ENCODE measurements at places on chromosomes 2 and 18.

DNA sequence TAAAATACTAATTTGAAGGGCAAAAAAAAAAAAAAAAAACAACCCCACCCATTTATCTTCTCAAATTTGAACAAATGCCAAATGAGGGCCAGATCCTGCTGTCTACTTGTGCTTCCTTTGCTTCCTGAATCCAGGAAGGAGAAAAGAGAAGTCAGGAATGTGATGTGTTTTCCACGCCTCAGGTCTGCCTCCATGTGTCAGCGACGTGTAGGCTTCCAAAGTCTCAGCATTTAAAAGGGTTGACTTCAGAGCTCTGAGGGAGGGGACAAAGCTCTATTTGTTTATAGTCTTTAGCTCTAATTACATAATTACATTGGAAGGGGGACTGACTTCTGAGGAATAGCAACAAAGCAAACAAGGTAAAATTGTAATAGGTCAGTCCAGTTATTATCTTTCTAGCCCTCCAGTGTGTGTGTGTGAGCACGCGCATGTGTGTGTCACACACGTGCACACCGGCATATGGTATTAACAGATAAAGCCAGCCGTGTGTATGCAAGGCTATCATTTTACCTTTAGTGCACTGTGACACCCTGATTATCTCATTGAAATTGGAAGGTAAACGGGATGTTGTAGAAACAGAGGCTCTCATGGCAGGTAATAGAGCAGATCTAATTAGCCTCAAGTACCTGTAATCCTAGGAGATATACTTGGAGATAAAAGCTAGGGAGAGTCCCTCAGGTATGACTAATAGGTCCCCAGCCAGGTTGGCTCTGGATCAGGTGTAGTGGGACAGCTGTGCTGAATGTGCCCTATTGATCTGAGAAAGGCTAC lies 911.4 kb upstream of the ZEB2 start:
- DNase-seq: no peak

GRCh38 chr2:219073413-219074129 lies 12.8 kb upstream of the IHH start:
- peak; percentile 60 for DNase-seq

- no peak for DNase-seq
Observed at GRCh38 chr2:205148755-205149154, 533.5 kb upstream of the NRP2 start.

DNA sequence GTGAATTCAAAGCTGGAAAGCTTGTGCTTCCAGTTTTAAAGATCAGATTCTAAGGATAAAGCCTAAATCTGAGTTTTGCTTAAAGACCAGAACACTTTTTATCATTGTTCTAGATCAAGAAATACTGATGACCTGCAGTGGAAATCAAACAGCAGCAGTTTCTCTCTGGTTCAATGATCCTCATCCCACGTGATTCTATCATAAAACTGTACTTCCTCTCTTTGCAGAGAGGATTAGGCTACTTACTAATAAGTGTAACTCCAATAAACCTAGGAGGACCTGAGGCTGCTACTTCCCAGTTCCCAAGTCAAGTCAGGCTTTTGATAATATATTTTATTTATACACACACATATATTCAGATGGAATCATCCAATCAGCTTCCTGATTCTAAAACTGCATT lies 81.9 kb downstream of the TCF4 start:
- DNase-seq: no peak

DNA sequence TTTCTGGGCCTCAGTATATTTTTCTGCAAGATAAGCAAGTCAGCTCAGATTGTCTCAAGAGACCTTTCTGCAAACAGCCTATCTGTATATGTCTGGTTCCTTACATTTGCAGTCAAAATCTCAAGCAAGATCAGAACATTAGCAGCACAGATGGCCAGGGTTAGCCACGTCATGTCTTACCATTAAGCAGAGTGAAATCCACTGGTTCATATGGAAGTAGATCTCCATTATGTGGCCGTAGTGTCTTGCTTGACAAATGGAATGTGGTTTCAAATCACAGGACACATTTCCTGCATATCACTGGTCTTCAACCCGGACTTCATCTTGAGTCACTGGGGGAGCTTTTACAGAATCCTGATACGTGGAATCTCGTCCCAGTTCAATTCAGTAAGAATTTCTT lies 500.2 kb downstream of the FBXO15 start:
- DNase-seq: no peak

DNA sequence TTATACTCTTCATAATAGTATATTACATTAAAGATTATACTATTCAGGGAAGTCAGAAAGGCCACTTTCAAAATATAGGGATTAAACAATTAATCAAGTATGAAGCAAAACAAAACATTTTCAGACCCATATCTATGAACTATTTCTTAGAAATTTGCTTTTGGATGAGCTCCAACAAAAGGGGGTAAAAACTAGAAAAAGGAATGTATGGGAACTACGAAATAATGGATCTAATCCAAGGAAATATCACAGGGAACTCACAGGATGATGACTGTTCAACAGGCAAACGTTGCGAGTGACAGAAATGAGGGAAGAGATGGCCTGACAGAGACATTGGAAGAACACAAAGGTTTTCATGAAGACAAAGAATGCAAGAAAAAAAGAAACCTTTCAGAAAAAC lies 27.9 kb downstream of the G6PC2 start:
- DNase-seq: no peak

DNA sequence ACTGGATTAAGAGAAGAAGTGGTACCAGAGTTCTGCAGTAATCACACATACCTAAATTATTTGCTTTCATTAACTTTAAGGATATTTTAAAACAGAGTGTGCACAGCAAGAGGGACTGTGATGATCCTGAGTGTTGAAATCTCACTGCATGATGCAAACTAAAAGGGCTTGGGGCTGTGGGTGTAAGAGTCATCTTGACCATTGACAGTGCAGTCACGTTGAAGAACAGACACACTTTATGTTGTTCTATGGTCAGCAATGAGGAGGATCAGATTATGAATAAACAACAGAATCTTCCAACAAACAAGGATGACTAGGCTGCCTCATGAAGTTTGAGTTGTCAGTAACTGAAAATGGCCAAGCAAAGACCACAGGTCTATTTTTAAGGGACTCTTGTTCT lies 87.2 kb upstream of the GALNT5 start:
- DNase-seq: no peak

DNA sequence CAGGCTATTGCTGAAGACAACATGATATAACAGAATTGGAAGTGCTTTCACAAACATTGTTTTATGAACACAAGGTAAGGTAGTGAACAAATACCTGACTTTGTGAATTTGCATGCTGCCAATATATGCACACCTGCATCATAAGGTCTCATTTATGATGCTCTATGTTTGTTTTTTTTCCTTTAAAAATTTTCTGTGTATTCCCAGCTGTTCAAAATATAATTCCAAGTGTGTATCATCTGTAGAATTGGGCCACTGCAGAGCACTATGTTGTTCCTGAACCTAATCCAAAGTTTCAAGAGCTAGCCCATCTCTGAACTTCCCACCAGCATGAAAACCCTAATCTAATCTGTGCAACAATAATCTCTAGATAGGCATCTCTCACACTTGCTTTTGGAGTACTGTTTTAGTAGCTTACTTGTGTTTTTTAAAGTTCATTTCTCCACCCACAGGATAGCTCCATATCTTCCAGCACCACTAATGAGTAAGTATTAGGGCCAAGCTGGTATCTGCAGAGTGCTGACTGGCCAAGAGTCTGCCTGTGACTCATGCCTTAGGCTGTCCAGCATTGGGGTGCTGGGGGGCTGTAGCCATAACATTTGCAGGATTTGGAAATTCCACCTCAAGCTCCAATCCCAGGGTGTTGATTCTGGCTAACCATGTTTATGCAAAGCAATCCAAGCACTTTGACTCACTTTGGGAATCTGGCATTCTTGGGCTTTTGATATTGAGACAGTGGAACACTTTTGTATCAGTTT lies 208.2 kb upstream of the REV1 start:
- DNase-seq: no peak

DNA sequence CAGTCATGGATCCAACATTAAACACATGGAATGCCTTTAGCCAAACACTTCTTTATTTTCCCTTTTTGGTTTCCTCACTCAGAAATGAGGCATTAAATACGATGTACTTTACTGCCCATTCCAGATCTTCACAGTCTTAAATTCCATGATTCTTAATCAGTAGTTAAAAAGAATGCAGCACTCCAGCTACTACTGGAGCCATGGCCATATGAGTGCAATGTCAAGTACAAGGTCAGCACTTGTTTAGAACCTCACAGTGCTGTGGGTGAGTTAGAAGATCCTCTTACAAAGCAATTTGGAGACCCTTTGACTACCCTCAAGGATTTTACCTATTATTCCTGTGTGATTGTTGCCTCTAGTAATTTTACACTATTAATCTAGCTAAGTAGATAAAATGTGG lies 550.3 kb upstream of the LRRTM1 start:
- DNase-seq: no peak

- no peak for DNase-seq
Observed at GRCh38 chr2:173258701-173259100, 96.0 kb upstream of the CDCA7 start.

GRCh38 chr2:37683241-37683640 lies 11.8 kb upstream of the CDC42EP3 start:
- DNase-seq: no peak

- no peak for DNase-seq
Observed at GRCh38 chr2:107525406-107525805, 301.3 kb upstream of the RGPD4 start.

All from prostate gland (tissue), 2 donors.